ENCODE measurements at places on chromosomes 12 and 14. TPM values are rescaled to one million over a fixed set of nuclear protein-coding genes. Genes with fewer than 3 reads are reported as not detected.

DNA sequence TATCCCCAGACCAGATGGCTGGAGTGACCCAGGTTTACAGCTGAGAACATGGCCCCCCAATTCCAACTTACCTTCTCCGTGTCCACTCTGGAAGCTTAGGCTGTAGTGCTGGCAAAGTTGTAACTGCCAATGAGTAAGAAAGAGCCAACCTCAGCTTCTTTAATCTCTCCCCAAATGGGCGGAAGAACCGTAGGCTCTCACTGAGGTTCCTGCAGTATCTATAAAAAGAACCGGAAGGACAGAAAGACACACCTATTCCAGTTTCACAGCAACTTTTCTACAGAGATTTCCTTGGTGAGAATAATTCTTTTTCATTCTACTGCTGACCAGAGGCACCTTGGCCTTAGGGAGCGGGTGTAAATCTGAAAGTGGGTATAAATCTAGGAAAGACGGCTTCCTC is at the start of gene GPRC5D:
Gene GPRC5D, minus strand, starts transcription at position 135 of the 400 bp plus-strand sequence. CDS start 1,786 bp downstream, outside the sequence.
- no peaks in the 10 kb centered on the region for H3K27me3 ChIP-seq
- no peak within 1 kb of the TSS for H3K4me3 ChIP-seq
- no peaks in the 10 kb centered on the region for H3K36me3 ChIP-seq
- no peaks in the 10 kb centered on the region for H3K4me1 ChIP-seq
- no peak within 1 kb of the TSS for H3K27ac ChIP-seq
- DNase-seq = no peak

- no peaks in the 10 kb centered on the region for H3K27me3 ChIP-seq
- H3K4me1 ChIP-seq = peaks cover 40% of the 10 kb centered on the region
- no peak overlapping the region for H3K27ac ChIP-seq
- no peak for DNase-seq
- H3K4me3 ChIP-seq = no peak overlapping the region
These were observed 238.4 kb downstream of the MED13L start for GRCh38 chr12:116039081-116039480.

DNA sequence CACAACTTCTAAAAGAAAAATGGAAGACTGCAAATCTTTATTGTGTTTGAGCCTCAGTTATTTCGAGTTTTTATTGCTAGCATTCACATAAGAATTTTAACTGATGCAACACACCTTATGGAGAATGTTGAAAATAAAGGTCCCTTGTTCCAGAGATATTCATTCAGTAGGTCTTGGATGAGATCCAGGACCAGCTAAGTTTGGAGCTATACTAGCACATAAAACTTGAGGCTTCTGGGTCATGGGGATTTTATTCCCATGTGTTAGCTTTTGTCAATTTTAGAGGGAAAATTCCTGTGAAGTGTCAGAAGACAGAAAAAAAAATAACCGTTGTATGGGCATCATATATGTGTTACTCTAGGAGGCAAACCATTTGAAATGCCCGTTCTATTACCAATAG is 693.2 kb upstream of the MIS18BP1 start:
- H3K4me3 ChIP-seq = no peak overlapping the region
- H3K4me1 ChIP-seq = no peaks in the 10 kb centered on the region
- no peak overlapping the region for H3K27ac ChIP-seq
- DNase-seq = no peak

GRCh38 chr12:19893514-19893913 is 454.2 kb downstream of the AEBP2 start:
- H3K27ac ChIP-seq = no peak overlapping the region
- H3K4me3 ChIP-seq = no peak overlapping the region

Gene TAS2R31
- total RNA-seq = 0.88 TPM

Data from left ventricle myocardium inferior (tissue), 1 donor.